ENCODE measurements at places on chromosomes 5 and 9.
A peak's percentile ranks its signal among the peaks of the same experiment; 100 is the strongest.

GRCh38 chr9:89880721-89881120, 275.9 kb downstream of the GADD45G start:
- DNase-seq = no peak

DNA sequence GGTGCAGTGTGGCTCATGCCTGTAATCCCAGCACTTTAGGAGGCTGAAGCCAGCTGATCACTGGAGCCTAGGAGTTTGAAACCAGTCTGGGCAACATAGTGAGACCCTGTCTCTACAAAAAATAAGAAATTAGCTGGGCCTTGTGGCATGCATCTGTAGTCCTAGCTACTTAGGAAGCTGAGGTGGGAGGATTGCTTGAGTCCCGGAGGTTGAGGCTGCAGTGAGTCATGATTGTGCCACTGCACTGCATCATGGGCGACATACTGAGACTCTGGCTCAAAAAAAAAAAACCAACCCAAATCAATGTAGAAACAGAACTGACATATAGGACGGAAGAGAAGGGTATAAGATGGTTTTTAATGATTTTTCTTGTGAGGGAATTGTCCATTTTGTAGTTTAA, 27.7 kb downstream of the G3BP1 start:
- no peak for DNase-seq

GRCh38 chr9:121652021-121652837, 795 bp downstream of the DAB2IP start:
- DNase-seq = no peak

- no peak for DNase-seq
These were observed 57.0 kb downstream of the ECPAS start for GRCh38 chr9:111427186-111427585.

- peak; percentile 28 for DNase-seq
These were observed 22.6 kb upstream of the RAPGEF1 start for GRCh38 chr9:131762356-131762932.

GRCh38 chr9:100477241-100477640, 4.3 kb downstream of the TMEFF1 start:
- no peak for DNase-seq

GRCh38 chr9:97735070-97735600, 38.0 kb upstream of the XPA start:
- no peak for DNase-seq

DNA sequence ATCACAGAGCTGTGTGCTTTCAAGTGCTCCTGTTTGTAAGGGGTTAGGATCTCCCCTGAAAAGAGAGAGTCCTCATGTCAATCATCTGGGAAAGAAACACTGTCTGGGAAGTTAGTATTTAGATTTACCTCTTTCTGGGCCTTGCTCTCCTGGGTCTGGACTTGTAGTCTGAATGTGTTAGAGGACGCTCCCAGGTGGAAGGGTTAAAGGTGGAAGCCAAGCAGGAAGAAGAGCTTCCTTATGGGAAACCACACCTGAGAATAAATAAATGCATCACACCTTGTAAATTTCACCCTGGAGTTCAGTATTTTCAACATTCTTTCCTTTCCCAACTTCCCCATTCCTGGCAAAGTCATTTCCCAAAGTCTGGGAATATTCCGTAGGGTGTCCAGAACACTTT, 1.3 kb downstream of the PLGRKT start:
- DNase-seq = no peak

DNA sequence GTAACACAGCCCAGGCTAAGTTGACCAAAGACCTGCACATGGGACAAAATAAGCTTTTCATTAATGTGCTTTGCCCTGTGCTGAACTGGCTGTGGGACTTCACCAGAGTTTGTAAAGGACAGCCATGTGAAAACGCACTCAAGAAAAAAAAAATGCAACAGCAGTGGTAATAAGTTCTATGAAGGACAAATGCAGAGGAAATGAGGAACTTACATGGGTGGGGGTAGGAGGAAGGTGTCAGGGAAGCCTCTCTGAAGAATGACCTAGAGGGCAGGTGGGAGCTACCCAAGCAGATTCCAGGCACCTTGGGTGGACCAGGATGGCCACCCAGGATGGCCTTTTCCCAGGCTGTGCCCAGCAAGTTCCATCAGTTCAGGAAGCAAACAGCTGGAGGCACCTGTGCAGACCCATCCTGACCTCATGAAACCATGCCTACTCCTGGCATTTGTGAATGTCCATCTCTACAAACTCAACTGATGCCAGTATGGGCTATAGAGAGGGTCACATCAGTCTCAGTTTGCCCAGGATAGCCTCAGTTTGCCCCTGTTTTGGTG, 6.7 kb upstream of the PHF2 start:
- no peak for DNase-seq

GRCh38 chr5:27814983-27815382, 776.6 kb upstream of the CDH9 start:
- no peak for DNase-seq

DNA sequence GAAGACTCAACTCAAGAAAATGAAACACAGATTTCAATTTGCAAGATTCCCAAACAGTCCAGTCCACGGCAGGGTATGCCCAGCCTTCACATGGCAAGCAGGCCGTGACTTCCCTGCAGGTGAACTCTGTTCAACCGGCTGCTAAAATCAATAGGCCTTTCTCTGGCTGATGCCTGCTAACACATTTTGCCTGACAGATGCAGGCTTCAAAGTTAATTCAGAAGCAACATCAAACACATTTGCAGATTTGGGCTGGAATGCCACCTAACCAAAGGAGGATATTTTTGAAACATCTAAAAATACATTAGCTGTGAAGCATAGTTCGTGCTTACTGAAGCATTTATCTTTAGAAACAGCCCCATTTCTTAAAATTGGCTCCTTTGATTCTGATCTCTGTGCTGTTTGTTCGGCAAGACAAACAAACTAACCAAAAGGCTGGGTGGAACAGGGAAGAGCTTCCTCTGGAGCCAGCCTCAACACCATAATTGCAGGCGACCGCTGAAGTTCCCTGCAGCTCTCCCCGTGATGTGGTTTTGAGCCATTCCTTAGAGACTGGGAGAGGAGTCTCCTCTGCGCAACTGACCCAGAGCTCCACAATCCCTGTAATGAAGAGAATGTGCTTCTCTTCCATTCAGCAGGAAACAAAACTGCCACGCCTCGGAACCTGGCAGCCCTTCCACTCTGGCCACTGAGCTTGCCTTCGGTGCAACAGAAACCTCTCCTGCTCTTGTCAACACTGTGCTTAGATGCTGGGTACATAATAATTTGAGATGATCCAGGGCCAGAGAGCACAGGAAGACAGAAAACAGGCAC, 126.5 kb downstream of the MYO10 start:
- DNase-seq = no peak

- no peak for DNase-seq
These were observed 297.0 kb downstream of the SH3GL2 start for GRCh38 chr9:17875886-17876285.

GRCh38 chr9:135822374-135822755, 85.0 kb downstream of the CAMSAP1 start:
- DNase-seq = no peak

DNA sequence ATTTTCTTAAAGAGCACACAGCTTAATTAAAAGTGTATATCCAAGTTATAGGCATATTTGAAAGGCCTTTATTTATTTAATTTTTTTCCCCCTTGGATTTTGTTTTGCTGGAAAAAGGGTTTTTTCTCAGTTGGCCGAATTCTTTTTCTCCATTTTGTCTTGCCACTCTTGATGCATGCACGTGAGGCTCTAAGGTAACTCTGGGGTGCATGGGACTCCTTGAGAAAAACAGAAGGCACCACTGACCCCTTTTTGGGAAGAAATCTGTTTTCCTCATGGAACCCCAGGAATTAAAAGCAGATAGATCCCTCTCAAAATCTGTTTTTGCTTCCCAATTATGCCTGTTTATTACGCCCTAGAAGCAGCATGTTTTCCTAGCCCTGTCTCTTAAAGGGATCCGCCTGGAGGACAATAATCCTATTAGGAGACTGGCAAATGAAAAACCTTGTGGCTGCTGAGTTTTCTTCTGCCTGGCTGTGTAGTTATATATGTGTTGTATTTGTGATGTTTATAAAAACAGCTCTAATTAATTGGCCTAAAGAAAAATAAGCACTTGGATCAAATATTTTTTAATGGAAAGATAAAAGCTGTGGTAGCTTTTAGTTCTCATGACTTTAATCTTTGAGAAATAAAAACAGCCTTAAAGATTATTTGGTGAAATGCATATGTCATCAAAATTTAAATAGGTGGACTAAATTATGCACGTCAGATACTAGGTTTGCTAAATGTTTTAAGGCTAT, 435.1 kb upstream of the CDH9 start:
- DNase-seq = no peak

DNA sequence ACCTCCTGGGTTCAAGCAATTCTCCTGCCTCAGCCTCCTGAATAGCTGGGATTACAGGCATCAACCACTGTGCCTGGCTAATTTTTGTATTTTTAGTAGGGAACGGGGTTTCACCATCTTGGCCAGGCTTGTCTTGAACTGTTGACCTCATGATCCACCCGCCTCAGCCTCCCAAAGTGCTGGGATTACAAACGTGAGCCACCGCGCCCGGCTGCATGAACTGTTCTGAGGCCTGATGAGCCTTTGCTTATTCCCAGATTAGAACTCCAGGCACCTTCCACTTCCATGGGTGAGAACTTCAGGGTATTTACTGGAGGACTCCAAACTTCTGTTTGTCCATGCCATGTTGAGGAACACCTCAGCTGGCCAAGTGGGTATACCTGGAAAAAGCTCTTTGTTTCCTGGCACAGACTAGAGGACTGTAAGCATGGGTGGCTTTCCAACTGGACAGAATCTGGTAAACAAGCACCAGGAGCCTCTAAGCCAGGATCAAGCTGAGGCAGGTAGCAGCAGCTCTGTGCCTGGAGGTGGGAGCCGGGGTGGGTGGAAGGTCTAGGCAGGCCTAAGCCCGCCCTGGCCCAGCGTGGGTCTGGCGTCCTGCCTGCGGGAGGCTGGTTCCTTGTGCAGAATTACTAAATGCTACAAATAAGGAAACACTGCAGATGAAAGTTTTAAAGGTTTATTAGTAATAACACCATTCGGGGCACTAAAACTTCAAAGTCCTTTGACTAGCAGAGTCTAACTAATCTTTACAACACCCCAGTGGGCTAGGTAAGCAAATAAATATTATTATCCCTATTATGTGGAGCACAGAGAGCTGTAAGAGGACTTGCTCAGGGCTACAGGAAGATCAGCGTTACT, 78.4 kb downstream of the SEMA5A start:
- DNase-seq = no peak
